ENCODE measurements at places on chromosomes 6 and 20. TPM values are rescaled to one million over a fixed set of nuclear protein-coding genes. Genes with fewer than 3 reads are reported as not detected.

The CGAS gene
- total RNA-seq, result 5.5 TPM

The KHDRBS2 gene
- total RNA-seq, result not detected

The NMBR gene
- not detected for total RNA-seq

The SLC32A1 gene
- total RNA-seq, result not detected

The ALDH5A1 gene
- total RNA-seq, result 8.3 TPM

The ZSCAN16 gene
- total RNA-seq, result 4.3 TPM

The MOG gene
- not detected for total RNA-seq

The PPP1R16B gene
- 0.14 TPM for total RNA-seq

The ZBTB12 gene
- 5.1 TPM for total RNA-seq

The MCM8 gene
- 24.0 TPM for total RNA-seq

The FLRT3 gene
- total RNA-seq, result 2.0 TPM

The RALGAPA2 gene
- total RNA-seq, result 2.1 TPM

The GSTA1 gene
- not detected for total RNA-seq

The IPCEF1 gene
- total RNA-seq, result 0.02 TPM

The PAK5 gene
- not detected for total RNA-seq

The LY86 gene
- total RNA-seq, result not detected

The HLA-DQA2 gene
- not detected for total RNA-seq

The EYS gene
- not detected for total RNA-seq

The SLC17A2 gene
- total RNA-seq, result not detected

The HRH3 gene
- total RNA-seq, result not detected

All from A549 treated with CpdA at 1 μM for 4 hours (cell line).